ENCODE measurements at places on chromosomes 11 and 22. TPM values are rescaled to one million over a fixed set of nuclear protein-coding genes. Genes with fewer than 3 reads are reported as not detected.

GRCh38 chr11:111086058-111086457, 159.5 kb upstream of the POU2AF2 start:
- no peak for DNase-seq

CABP4 gene
- polyA plus RNA-seq: 2.5 TPM

DNA sequence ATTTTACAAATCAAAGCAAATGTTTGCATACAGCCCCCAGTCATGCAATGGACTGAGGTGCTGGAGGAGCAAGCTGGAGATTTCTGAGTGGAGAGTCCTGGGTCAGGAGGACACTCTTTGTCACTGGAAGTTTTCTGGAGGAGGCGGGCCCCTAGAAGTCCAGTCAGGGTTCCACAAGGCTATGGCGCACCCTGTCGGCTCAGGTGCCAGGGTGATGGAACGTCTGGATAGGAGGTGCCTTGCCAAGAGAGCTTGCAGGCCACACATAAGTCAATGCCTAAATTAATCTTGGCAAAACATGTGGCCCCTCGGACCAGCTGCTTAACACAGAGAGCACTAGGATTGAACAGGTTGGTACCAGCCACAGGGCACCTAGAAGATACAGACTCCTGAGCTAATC, 174.7 kb upstream of the CADM1 start:
- no peak for DNase-seq

DNA sequence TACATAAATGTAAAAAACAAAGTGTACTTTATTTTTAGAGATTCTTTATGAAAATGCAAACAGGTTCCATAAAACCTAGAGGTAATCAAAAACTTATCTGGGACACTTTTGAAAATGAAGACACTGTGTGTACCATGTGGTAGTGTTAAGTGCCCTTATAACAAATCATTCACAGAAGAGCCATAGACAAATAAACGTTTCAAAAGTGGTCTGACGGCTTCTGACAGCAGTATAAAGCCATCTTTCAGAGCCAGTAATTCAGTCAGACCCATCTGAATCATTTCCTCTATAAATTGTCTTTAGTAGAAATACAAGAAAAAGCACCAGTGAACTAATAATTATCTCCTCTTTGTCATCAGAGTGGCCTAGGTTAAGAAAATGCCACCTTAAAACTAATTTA, 100.0 kb downstream of the PAX6 start:
- no peak for DNase-seq

VWCE gene
- 1.4 TPM for polyA plus RNA-seq
